Testis (tissue), 5 donors: ENCODE measurements at places on chromosomes 7 and 10. TPM values are rescaled to one million over a fixed set of nuclear protein-coding genes. Genes with fewer than 3 reads are reported as not detected.
A peak's percentile ranks its signal among the peaks of the same experiment; 100 is the strongest.

The HMX2 gene
- 0.19 TPM for total RNA-seq

The MNX1 gene
- total RNA-seq, result 3.0 TPM

The TMEM176A gene
- total RNA-seq, result 1.6 TPM

The WNT8B gene
- total RNA-seq, result 0.37 TPM

The PROSER2 gene
- 21.4 TPM for total RNA-seq

The KCNIP2 gene
- total RNA-seq, result 5.6 TPM

DNA sequence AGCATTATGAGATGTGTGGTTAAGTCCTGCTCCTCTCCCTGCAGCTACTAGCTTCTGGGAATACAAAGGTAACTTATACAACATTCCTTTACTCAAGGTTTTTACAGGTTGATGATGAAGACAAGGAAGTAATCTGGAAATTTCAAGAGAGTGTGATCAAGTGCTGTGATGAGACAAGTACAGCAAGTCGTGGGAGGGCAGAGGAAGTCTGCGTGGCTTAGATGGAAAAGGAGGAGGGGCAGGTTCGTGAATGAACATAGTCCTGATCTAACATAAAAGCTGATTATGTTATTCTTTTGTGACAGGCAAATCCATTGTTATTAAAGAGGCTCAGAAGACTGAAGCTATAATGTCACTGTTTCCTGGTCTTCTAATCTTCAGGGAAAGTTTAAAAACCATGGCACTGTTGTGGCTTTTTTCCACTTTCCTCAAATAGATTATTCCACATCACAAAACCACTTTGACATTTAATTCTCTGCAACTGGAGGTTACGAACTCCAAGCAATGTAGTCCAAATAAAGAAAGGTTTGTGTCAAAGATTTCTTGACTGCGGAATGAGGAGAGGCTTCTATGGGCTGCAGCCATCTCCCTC lies 84.1 kb downstream of the CPXM2 start:
- H3K27me3 ChIP-seq, result no peaks in the 10 kb centered on the region
- no peaks in the 10 kb centered on the region for H3K4me1 ChIP-seq
- H3K36me3 ChIP-seq, result no peaks in the 10 kb centered on the region
- no peak overlapping the region for H3K27ac ChIP-seq

DNA sequence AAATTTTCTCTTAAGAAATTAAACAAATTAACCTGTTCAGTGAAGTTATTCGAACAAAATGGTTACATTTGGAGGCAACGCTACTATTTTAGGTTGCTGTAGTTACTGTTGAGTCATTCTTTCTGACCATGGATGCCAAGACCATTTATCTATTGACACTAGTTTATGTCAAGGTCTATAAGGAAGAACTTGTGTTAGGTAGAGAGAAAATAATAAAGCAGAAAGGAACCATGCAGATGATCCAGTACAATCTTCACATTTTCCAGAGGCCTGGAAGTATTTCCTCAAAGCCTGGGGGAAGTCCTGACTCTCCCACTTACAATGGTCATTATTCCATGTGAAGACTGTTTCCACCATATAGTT lies 608.0 kb upstream of the GALNT17 start:
- H3K27ac ChIP-seq, result no peak overlapping the region
- H3K36me3 ChIP-seq, result no peaks in the 10 kb centered on the region
- no peak for DNase-seq
- H3K4me3 ChIP-seq, result no peak overlapping the region

GRCh38 chr10:62426086-62426485 lies 51.9 kb downstream of the ZNF365 start:
- DNase-seq, result no peak
- H3K36me3 ChIP-seq, result no peaks in the 10 kb centered on the region
- no peaks in the 10 kb centered on the region for H3K27me3 ChIP-seq
- no peaks in the 10 kb centered on the region for H3K4me1 ChIP-seq
- no peak overlapping the region for H3K27ac ChIP-seq

DNA sequence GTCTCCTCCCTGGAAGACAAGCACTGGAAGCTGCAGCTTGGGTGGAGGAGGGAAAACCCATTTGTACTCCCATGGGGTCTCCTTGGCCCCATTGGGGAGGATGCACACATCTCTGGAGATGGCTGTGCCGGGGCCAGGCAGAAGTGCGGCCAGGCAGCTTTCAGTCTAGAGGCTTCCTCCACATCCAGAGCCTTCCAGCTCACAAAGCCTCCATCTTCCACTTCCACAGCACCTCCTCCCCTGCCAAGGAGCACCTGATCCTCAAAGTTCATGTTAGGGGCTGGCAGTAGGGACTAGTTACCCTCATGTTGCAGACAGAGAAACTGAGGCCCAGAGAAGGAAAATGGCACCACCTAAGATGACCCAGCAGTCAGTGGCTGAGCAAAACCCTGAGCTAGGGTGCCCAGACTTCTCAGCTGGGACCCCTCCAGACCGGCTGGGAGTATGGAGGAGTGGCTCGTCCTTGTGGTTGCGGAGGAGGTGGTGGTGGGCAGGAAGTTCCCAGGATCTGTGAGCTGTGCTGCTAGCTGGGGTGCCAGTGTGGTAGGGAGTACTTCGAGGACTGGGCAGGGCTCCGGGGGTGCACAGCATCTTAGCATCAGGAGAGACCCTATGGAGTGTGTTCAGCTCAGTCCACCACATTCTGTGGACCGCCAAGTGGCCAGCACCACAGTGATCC lies 44.2 kb downstream of the ADCYAP1R1 start:
- H3K4me3 ChIP-seq, result no peak overlapping the region
- no peaks in the 10 kb centered on the region for H3K36me3 ChIP-seq
- no peak overlapping the region for H3K27ac ChIP-seq
- DNase-seq, result no peak

GRCh38 chr10:96863922-96864543 lies 31.9 kb downstream of the LCOR start:
- H3K36me3 ChIP-seq, result no peaks in the 10 kb centered on the region
- H3K4me1 ChIP-seq, result peaks cover 5% of the 10 kb centered on the region
- no peaks in the 10 kb centered on the region for H3K27me3 ChIP-seq
- no peak overlapping the region for H3K4me3 ChIP-seq
- DNase-seq, result no peak
- H3K27ac ChIP-seq, result no peak overlapping the region

DNA sequence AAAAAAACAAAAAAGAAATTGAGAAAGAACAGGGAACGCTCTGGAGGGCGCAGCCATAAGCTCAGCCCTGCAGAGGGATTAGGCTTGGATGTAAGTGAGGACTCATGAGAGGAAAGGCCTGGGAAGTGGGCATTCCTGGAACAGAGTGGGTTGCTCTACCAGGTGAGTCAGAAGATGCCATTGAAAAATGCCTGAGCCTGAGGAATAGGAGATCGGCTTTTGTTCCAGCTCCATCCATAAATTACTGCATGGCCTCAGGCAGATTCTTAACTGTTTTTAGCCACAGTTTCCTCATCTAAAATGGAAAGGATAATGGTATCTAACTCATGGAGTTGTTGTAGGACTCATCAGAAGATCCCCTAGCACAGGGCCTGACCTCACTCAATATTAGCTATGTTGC lies 1.1 kb upstream of the RGR start:
- no peak overlapping the region for H3K4me3 ChIP-seq
- DNase-seq, result no peak
- H3K4me1 ChIP-seq, result no peaks in the 10 kb centered on the region
- no peaks in the 10 kb centered on the region for H3K36me3 ChIP-seq
- no peaks in the 10 kb centered on the region for H3K27me3 ChIP-seq

GRCh38 chr7:69545175-69545574 lies 53.1 kb upstream of the AUTS2 start:
- no peak for DNase-seq
- no peak overlapping the region for H3K4me3 ChIP-seq

- H3K36me3 ChIP-seq, result no peaks in the 10 kb centered on the region
- H3K27me3 ChIP-seq, result no peaks in the 10 kb centered on the region
- H3K4me1 ChIP-seq, result no peaks in the 10 kb centered on the region
- DNase-seq, result no peak
- H3K27ac ChIP-seq, result no peak overlapping the region
Observed at GRCh38 chr10:4216726-4217125, 431.7 kb upstream of the KLF6 start.

DNA sequence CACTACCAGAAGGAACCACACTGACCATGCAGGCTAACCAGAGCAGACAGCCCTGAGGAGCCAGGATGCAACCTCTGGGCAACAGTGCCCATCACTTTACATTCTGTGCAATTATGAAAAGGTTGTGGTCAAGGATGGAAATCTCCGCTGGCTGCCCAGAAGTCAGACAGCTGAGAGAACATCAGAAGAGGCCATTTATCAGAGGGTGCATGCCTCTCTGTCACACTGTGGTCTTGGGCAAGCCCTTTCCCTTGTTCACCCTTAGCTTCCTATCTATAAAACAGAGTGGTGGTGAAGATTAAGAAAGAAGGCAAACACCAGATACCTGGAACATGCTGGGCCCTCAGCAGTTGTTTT lies 120.7 kb upstream of the GDF10 start:
- no peaks in the 10 kb centered on the region for H3K4me1 ChIP-seq
- no peaks in the 10 kb centered on the region for H3K27me3 ChIP-seq
- DNase-seq, result no peak
- H3K4me3 ChIP-seq, result no peak overlapping the region

GRCh38 chr7:33143996-33144718 lies 14.8 kb downstream of the BBS9 start:
- H3K36me3 ChIP-seq, result no peaks in the 10 kb centered on the region
- no peaks in the 10 kb centered on the region for H3K27me3 ChIP-seq
- no peak overlapping the region for H3K27ac ChIP-seq
- H3K4me1 ChIP-seq, result no peaks in the 10 kb centered on the region

DNA sequence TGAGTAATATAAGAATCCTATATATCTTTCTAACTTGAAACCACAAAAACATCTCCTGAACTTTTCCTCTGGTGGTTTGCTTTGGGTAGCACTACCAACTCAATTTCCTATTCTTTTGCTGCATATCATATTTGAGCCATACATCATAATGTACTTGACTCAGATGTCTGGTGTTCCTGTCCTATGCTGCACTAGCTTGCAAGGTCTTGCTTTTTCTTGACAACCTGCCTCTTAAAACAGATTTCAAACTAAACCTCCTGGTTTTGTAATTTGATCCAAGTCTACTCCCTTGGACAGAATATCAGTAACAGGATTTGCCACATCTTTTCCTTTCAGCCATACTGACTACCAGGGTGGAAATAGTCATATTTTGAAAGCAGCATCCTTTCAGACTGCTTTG lies 520.3 kb upstream of the LRRTM3 start:
- H3K36me3 ChIP-seq, result no peaks in the 10 kb centered on the region
- no peaks in the 10 kb centered on the region for H3K27me3 ChIP-seq
- no peak overlapping the region for H3K4me3 ChIP-seq
- no peaks in the 10 kb centered on the region for H3K4me1 ChIP-seq
- DNase-seq, result no peak

GRCh38 chr10:66837990-66838389 lies 87.8 kb upstream of the LRRTM3 start:
- H3K4me3 ChIP-seq, result no peak overlapping the region
- H3K36me3 ChIP-seq, result no peaks in the 10 kb centered on the region
- H3K4me1 ChIP-seq, result no peaks in the 10 kb centered on the region
- DNase-seq, result no peak
- no peaks in the 10 kb centered on the region for H3K27me3 ChIP-seq

GRCh38 chr10:43923328-43923727 lies 274.6 kb upstream of the ZNF32 start:
- H3K4me3 ChIP-seq, result no peak overlapping the region
- DNase-seq, result no peak
- no peak overlapping the region for H3K27ac ChIP-seq
- no peaks in the 10 kb centered on the region for H3K36me3 ChIP-seq

DNA sequence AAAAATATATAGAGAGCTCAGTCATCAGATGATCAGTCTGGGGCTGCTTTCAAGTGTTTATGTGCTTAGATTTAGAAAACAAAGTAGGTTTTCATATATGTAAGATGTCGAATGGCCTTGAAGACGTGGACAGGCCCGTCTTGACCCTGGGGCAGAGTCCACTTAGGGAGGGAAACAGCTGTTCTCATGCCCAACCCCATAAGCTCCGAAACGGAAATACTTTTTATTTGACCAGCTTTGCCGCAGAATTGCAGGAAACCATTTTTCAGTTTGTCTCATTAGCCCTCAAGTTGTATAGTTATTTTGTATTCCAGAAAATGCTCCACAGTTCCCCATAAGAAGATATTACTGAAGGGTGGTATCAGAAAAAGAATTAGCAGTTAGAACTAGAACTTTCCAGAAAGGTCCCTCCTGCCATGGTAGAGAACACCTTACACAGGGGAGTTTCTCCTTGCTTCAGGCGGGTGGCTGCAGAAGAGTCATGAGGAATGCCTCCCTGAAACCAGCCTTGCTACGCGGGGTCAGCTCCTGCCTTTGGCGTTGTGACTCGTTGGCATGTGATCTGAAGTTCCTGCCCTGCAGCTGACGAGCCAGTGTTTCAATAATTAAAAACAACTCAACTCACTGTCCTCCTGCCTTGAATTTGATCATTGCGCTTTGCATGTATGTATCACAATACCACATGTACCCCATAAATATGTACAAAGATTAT lies 192.7 kb downstream of the CELF2 start:
- no peaks in the 10 kb centered on the region for H3K27me3 ChIP-seq
- H3K4me1 ChIP-seq, result no peaks in the 10 kb centered on the region
- H3K36me3 ChIP-seq, result no peaks in the 10 kb centered on the region
- H3K27ac ChIP-seq, result no peak overlapping the region
- no peak for DNase-seq

DNA sequence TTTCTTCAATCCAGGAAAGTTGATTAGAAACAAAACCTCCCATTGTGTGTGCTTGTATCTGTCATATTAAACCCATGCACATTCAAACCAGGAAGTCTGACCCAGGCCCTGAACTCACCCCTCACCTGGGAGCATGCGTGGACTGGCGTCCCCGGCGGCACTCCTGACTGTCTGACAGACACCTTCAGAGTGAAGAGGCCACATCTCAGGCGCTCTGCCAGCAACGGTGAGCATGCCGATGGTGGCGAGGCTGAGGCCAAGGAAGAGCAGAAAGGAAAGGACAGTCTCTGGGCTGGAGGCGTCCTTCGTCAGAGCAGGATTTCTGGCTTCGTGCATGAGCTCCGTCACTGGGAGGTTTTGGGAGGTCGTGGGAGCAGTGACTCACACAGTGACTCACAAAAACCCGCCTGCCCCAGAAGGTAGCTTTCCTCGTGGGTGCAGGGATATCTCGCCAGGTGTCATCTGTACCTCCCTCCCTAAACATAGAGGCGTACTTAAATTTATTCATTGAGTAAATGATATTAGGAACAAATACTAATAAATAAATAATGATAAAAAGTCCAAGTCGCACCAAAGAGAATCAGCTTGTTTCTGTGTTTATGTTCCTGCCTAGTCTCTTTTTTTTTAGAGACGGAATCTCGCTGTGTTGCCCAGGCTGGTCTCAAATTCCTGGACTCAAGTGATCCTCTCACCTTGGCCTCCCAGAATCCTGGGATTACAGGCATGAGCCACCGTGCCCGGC lies 13.5 kb downstream of the IQCE start:
- H3K4me3 ChIP-seq, result no peak overlapping the region
- H3K27me3 ChIP-seq, result no peaks in the 10 kb centered on the region
- H3K4me1 ChIP-seq, result no peaks in the 10 kb centered on the region
- DNase-seq, result no peak
- no peak overlapping the region for H3K27ac ChIP-seq
- no peaks in the 10 kb centered on the region for H3K36me3 ChIP-seq

- H3K4me1 ChIP-seq, result peaks cover 13% of the 10 kb centered on the region
- no peaks in the 10 kb centered on the region for H3K36me3 ChIP-seq
- no peak for DNase-seq
- H3K4me3 ChIP-seq, result peak overlapping the region; percentile 64
Observed at GRCh38 chr7:134891696-134892678, 94.3 kb upstream of the AGBL3 start.

- no peaks in the 10 kb centered on the region for H3K27me3 ChIP-seq
- no peaks in the 10 kb centered on the region for H3K4me1 ChIP-seq
- H3K4me3 ChIP-seq, result no peak overlapping the region
- H3K36me3 ChIP-seq, result no peaks in the 10 kb centered on the region
- H3K27ac ChIP-seq, result no peak overlapping the region
- DNase-seq, result no peak
Observed at GRCh38 chr10:71277914-71278665, 41.0 kb upstream of the SLC29A3 start.
